ENCODE measurements at places on chromosomes 7 and 10. TPM values are rescaled to one million over a fixed set of nuclear protein-coding genes. Genes with fewer than 3 reads are reported as not detected.

The ADAM12 gene
- 1.7 TPM for total RNA-seq

The OR2A42 gene
- 0.10 TPM for total RNA-seq

The ACSL5 gene
- 13.3 TPM for total RNA-seq

The DMTF1 gene
- 129 TPM for total RNA-seq

The MAT1A gene
- total RNA-seq, result not detected

The FXYD4 gene
- not detected for total RNA-seq

The GATA3 gene
- total RNA-seq, result 7.3 TPM

The BUD23 gene
- 31.7 TPM for total RNA-seq

The C7orf33 gene
- not detected for total RNA-seq

The CDC14C gene
- total RNA-seq, result 0.21 TPM

The ADRA2A gene
- total RNA-seq, result 0.21 TPM
